Epithelial cell of proximal tubule (primary cell): ENCODE measurements at places on chromosomes 5 and 9. TPM values are rescaled to one million over a fixed set of nuclear protein-coding genes. Genes with fewer than 3 reads are reported as not detected.

The BAAT gene
- 0.07 TPM in 1 of 2 replicates, not detected in the other for total RNA-seq

DNA sequence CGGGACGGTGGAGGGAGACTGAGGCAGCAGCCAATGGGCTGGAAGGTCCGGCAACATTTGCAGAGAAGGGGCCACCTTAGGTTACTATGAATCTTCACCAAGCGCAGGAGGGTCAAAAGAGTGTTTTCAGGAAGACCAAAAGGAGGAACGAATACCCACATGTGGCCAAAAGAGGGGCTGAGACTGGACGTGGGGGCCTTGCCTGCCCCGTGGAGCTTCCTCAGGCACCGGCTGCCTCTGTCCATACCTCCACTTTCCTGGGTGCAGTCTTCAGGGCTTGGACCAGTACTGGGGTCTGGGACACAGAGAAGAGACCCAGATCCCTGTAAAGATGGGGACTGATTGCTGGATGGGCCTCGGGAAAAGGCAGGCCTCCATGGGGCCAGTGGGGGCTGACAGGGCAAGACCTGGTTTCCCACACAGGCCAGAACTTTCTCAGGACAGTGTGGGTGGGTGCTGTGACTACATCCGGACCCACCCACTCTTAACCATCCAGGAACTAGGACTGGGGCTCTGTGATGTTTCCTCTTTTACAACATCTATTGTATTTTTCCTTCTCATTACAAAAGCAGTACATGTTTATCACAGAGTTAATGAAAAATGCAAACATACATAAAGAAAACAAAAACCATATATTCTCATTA, 294.7 kb downstream of the ZSWIM6 start:
- no peak for DNase-seq

GRCh38 chr5:150589862-150590601, 50.4 kb upstream of the SYNPO start:
- DNase-seq = no peak

DNA sequence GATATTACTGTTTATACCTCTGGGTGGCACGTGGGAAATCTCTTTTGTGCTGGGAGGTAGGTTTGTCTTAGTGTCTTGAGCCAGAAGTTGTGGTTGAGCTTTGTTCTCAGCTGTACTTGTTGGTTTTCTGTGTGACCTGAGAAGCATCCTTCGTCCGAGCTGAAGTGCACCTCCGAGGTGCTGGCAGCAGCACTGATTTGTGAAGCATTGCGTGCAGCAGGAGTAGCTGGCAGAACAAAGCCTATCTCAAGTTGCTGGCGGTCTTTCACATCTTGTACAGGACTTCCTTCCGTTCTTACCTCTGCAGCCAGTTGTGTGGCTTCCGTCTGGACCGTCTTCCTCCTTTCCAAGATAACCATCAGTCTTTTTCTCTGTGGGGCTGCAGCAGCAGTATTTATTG, 4.3 kb downstream of the PRRC2B start:
- no peak for DNase-seq

- no peak for DNase-seq
Observed at GRCh38 chr9:37172557-37172956, 52.2 kb downstream of the ZCCHC7 start.

The ARL10 gene
- 2.9 and 3.4 TPM in 2 replicates for total RNA-seq

The PFN3 gene
- total RNA-seq = not detected in 2 replicates

DNA sequence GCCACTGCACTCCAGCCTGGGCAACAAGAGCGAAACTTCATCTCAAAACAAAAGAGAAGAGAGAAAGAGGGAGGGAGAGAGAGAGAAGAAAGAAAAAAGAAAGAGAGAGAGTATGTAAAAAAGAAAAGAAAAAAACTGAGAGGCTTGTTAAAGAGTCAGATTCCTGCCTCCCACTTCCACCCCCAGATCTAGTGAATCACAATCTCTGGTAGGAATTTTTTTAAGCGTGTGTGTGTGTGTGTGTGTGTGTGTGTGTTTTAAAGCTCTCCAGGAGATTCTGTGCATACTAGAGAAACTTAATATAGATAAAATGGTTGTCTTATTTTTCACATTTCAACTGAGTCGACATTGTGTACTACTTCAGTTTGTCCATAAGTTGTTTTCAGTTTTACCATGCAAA, 32.0 kb downstream of the SAR1B start:
- DNase-seq = no peak

GRCh38 chr9:123359106-123359505, 3.1 kb downstream of the CRB2 start:
- DNase-seq = no peak

- DNase-seq = no peak
Observed at GRCh38 chr5:26237489-26237888, 800.9 kb downstream of the CDH9 start.

- DNase-seq = no peak
Observed at GRCh38 chr9:95874989-95875304, 544 bp upstream of the ERCC6L2 start.

GRCh38 chr9:126561582-126561981, 52.1 kb upstream of the LMX1B start:
- no peak for DNase-seq

The FCN2 gene
- not detected in 2 replicates for total RNA-seq

DNA sequence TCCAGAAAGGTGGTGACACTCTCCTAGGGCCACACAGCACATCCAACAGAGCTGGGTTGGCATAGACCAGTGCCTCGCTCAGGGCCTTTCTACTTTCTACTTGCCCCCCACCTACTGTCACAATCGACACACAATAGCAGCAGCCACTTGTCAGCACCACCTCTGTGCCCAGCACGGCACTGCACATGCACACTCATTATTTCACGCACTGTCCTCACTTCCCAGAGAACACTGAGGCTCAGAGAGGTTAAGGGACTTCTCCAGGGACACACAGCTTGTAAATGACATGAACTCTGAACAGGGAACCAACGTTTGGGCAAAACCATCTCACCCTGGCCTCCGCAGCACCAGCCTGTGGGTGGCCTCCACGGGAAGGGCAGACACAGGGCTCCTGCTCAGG, 70.9 kb upstream of the STXBP1 start:
- no peak for DNase-seq

GRCh38 chr5:81488862-81489261, 94.9 kb upstream of the ACOT12 start:
- no peak for DNase-seq

DNA sequence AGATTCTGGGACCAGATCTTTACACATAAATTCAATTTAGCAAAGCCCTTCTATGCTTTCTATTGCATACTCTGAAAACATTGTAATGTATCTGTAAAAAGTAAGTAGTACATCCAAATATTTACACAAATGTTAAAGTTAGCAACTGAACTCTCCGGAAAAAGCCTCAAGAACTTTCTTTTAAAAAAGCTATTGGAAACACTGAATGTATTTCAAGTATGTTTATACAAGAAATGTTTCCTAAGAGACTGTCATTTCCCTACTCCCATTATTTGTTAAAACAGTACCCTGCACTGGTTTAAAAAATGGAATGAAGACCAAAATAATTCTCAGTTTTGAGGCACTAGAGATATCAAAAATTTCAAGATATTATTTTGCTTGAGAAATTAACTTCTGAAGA, 44.8 kb upstream of the TRIM36 start:
- no peak for DNase-seq

- DNase-seq = no peak
Observed at GRCh38 chr5:142527234-142527633, 158.7 kb downstream of the FGF1 start.

DNA sequence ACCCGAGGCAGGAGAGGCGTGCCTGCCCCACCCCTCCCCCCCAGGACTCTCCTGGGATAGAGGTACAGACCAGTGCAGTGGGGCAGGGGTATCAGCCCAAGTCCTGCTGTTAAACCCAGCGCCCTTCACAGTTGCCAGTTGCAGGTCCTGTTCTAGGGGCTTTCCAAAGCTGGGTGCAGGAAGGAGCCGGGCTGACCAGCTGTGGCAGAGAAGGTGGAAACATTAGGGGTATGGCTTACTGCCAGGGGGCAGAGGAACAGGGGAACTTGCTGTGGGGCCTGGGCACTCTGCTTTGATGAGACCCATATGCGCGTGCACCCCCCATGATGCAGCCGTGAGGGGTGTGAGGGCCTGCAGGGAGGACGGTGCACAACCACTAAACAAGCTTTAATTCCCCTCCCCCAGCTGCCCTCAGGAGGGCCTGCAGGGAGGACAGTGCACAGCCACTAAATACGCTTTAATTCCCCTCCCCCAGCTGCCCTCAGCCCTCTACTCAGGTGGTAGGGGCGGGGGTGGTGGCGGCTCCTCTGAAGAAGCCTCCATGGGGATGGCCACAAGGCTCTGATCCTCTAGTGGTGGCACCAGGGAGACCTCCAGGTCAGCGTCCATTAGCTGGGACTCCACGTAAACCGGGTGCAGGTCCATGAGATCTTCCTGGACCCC, 766 bp upstream of the LRRC26 start:
- DNase-seq = no peak

DNA sequence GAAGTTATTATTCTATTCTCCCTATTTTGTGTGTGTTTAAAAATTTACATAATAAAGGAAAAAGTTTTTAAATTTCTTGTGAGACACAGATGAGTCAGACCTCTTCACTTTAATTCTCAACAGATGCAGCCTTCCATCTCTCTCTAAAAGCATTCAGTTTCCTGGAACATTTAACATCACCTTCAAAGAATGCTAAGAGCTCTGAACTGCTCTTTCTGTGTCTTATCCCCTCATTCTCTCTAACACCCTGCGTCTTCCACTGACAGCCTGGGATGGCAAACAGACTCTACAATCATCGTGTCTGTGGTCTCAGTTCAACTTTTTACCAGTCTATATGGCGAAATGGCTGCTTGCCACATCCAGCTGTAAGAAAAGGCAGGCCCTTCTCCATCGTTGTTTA, 173.0 kb downstream of the HINT1 start:
- no peak for DNase-seq

DNA sequence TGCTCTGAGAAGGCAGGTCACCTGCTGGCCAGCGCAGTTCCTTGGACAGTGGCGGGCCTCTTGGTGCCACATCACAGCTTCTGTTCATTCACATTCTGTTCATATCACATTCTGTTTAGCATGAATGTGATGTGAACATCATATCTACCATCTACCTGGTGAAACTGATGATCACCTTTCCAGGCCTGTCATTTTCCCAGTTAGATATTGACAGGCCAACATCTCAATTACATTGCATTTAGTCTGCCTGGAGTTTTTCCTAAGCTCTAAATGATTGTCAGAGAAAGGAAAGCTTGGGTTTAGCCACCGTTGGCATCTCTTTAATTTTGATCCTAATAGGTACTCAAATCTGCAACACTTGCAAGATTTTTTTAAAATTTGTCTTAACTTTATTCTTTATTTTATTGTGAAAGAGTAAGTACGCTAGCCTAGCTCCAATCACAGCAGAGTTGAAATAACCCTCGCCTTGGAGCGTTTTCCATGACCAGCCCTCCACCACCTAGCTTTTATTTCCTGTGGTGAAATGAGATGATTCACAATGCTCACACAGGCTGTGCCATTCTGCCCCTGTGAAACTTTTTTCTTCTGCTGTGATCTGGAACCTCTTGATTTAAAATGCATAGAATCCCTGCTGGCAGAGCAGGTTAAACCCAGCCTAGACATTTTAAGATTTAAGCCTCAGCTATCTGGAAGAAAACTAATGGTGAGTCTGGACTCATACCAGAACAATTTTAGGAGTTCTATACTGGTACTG, 225.0 kb downstream of the ESM1 start:
- DNase-seq = no peak

GRCh38 chr9:99605016-99605743, 216.5 kb upstream of the NR4A3 start:
- DNase-seq = no peak

- no peak for DNase-seq
Observed at GRCh38 chr5:100872408-100873190, 30.5 kb downstream of the ST8SIA4 start.

The COL27A1 gene
- 8.5 and 9.1 TPM in 2 replicates for total RNA-seq

DNA sequence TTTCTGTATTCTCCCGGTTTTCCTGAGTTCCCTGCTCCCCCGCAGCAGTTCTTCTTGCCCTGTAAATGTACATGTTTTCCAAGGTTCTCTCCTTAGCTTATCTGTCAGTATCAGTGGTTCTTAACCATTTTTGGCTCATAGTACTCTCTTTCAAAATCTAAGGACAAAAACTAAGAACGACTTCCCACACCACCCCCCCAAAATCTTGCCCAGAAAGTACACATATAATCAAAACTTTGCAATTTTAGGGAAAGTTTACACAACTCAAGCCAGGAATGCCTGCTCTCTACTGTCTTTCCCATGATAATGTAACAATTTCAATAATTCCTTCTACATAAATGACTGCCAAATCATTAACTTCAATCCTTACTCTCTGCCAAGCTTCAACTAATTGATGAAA, 4.5 kb downstream of the DCAF12 start:
- DNase-seq = no peak

The UGT3A1 gene
- total RNA-seq = 0.12 TPM in 1 of 2 replicates, not detected in the other

DNA sequence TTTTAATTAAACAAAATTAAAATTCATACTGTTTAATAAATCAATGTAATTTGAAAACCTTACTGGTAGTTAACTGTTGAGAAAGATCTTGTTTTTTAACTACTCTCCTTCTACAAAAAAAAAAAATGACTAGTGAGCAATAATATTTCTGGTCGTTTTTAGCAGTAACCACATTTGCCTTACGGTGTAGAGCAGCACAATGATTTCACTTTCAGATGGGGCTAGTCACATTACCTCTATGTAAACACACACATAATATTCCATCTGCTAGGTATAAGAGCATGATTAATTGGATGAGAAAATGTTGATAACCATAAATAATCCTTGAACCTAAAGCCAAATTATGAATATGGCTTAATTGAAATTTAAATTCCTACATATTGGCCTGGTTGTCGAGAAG, 198.1 kb downstream of the CHSY3 start:
- no peak for DNase-seq

The SELENOP gene
- 2.1 and 11.9 TPM in 2 replicates for total RNA-seq

The SEMA6A gene
- total RNA-seq = 8.3 and 11.6 TPM in 2 replicates

DNA sequence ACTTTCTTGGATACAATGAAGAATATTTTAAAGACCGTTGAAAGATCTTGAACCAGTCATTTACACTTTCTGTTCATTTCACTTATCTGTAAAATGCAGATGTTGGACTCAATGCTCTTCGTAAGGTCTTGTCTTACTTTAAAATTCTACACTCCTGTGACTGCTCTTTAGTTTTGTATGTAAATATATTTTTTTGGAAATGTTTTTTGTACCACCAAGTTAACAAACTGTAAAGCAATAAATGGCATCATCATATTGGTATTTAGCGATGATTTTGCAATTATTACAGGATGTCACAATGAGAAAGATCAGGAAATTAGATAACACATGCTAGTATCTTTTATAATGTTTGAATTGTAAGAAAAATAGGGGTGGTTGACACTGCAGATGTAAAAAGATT, 80.8 kb upstream of the GNAQ start:
- DNase-seq = no peak

DNA sequence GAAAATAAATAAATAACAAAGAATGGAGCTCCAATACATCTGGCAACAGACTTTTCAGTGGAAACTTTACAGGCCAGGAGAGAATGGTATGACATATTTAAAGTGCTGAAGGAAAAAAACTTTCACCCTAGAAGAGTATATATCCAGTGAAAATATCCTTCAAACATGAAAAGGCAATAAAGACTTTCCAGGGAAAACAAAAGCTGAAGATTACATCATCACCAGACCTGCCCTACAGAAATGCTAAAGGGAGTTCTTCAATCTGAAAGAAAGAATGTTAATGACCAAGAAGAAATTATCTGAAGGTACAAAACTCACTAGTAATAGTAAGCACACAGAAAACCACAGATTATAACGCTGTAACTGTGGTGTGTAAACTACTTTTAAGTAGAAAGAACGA, 8.3 kb upstream of the RCL1 start:
- no peak for DNase-seq

The EPB41L4A gene
- total RNA-seq = 6.7 and 17.2 TPM in 2 replicates

The GMCL2 gene
- not detected in 2 replicates for total RNA-seq
